ENCODE measurements at places on chromosomes 12 and 14. TPM values are rescaled to one million over a fixed set of nuclear protein-coding genes. Genes with fewer than 3 reads are reported as not detected.

- no peaks in the 10 kb centered on the region for H3K4me1 ChIP-seq
- DNase-seq: no peak
- H3K27ac ChIP-seq: no peak overlapping the region
- no peak overlapping the region for H3K4me3 ChIP-seq
Measured at GRCh38 chr14:100865682-100866591, 37.6 kb downstream of the RTL1 start.

DNA sequence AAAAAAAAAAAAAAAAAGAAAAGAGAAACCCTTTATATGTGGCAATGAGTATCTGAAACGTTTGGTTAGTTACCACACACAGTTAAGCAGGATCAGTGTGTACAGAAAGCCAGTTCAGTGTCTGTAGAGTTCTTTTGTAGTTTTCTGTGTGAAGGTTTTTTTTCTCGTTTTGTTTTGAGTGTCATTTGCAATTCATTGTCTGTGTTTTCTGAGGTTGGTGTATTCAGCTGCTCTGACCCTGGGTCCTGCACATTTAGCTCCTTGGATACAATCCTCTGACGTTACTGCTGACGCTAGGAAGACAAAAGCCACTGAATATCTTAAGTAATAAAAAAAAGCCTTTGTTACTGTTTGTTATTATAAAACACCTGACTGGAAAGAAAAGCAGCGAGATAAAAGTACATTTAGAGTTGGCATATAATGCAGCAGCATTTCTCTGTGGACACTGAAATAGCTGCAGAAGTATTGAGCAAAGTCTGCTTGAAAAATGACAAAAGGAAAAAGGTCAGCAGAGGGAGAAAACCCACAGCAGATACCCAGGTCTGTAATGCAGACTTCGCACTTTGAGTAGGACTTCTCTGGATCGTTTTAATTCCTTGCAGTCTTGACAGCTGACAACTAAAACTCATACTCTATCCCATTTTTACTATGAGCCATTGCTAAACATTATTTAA lies 89.0 kb downstream of the POLR3B start:
- no peaks in the 10 kb centered on the region for H3K27me3 ChIP-seq
- H3K27ac ChIP-seq: no peak overlapping the region
- H3K4me1 ChIP-seq: no peaks in the 10 kb centered on the region

KLRF1 gene
- total RNA-seq: 4.5 TPM

OR4K17 gene
- not detected for total RNA-seq

TAS2R30 gene
- 21.7 TPM for total RNA-seq

PDE3A gene
- total RNA-seq: 19.4 TPM

Data from stomach (tissue), 19 donors.